Hematopoietic multipotent progenitor cell treated with erythropoietin and hydrocortisone succinate and interleukin-3 and kit ligand, for 6 days (in vitro differentiated cells): ENCODE measurements at places on chromosomes 16 and 17.

- DNase-seq = no peak
These were observed 61.5 kb upstream of the FBXO47 start for GRCh38 chr17:39028690-39029089.

- DNase-seq = no peak
These were observed 27.2 kb downstream of the RPH3AL start for GRCh38 chr17:325270-326009.

- peak; percentile 31 for DNase-seq
These were observed 79.5 kb downstream of the PMP22 start for GRCh38 chr17:15185625-15185991.

DNA sequence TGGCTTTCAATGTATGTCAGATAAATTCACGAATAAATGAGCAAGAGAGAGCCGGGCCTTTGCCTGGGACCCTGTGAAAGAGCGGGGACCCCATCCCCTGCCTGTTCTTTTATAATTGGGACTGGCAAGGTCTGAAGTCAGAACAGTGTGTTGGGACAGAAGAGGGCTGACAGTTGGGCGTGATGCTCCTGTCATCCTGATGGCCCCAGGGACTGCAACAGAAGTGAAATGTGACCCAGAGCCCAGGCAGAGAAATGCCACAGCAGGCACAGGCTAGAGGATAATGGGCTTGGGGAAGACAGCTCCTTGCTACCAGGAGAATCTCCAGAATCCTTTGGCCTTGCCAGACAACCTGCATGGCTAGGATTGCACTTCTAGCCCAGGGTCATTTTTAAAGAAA, 37.9 kb downstream of the GSG1L start:
- DNase-seq = no peak

GRCh38 chr16:75265911-75266701, 14.7 kb upstream of the BCAR1 start:
- DNase-seq = peak; percentile 66

- peak; percentile 90 for DNase-seq
These were observed 6.9 kb upstream of the CES3 start for GRCh38 chr16:66954097-66954659.

DNA sequence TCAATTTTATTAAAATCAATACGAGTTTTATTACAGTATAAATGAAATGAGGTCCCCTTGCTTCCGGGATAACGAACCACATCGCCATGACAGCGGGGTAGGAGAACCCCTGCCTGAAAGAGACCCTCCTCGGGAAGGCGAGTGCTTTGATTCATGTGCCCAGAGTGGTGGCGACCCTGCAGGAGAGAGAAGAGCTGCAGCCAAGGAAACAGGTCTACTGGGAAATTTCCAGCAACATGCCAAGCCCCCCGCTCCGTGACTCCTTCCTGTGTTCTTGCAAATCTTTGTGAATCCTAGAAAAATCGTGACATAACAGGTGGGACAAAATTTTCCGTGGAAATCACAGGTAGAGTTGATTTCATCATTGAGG, 162.5 kb downstream of the WSCD1 start:
- no peak for DNase-seq

- no peak for DNase-seq
These were observed 79.0 kb upstream of the CDH11 start for GRCh38 chr16:65200857-65201256.

- no peak for DNase-seq
These were observed 32.2 kb downstream of the ELAC2 start for GRCh38 chr17:12985431-12986293.

DNA sequence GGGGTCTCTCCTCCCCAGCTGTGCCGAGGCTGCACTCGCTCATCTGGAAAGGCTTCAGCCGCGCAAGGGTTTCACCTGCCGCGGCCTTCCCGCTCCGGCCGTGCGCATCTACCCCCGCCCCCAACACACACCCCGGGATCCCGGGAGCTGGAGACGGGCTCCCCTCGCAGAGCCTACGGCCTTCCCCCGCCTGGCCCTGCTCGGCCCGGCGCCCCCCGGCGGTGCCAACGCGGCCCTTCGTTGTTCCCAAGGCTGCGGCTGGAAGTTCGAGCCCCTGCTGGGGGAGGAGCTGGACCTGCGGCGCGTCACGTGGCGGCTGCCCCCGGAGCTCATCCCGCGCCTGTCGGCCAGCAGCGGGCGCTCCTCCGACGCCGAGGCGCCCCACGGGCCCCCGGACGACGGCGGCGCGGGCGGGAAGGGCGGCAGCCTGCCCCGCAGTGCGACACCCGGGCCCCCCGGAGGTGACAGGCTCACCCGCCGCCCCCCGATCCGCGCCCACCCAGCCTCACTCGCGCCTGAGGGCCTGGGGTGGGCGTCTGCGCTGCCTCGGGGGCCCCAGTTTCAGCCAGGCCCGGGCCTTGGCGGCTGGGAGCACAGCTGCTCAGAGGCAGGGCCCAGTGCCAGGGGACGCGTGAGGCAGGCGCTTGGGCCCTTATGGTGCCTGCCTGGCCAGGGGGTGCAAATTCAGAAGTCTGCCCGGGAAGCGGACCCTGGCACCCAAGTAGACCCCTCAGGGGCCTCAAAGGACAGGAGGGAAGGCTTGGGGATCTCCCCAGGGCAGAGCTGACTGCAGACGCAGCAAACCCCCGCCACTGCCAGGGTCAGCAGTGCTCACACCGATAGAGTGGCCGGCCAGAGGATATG, 11.2 kb downstream of the GALK1 start:
- DNase-seq = peak; percentile 84

DNA sequence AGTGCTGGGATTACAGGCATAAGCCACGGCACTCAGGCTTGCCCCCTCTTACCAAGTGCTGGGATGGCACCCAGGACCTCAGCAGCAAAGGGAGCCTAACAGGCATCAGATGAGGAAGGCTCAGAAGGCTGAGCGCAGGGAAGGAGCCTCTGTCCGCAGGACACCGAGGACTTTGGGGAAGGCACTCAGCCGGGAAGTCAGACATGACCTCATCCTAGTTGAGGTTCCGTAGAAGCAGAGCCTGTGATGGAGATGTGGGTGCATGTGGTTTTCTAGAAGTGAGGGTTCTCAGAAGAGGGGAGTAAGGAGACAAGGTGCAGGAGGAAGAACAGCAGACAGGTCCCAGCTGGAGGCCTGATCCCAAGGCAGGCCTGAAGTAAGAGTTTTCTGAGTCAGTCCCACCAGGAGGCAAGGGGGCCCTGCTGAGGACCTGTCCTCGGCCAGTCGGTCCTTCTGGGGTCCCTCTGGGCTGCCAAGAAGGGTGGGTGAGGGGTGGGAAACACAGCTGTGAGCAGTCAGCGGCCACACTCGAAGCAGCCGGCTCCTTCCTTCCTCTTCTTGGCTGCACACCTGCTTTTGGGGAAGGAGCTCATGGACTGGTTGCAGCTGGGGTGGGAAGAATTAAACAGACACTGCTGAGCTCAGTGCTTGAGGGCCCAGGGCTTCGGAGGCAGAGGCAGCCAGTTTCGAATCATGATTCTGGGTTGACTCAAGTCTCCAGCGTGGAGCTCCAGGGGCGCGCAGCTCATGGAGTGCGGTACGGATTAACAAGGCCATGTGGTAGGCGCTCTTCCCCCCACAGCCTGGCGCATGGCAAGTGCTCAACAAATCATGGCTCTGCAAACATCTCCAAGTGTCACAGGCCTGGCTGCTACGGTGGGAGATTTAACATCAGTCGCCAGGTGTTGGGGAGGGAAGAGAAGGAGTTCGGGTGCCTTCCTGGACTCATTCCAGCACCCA, 38.9 kb upstream of the SNN start:
- DNase-seq = peak; percentile 59

GRCh38 chr16:50441486-50442157, 72.8 kb upstream of the BRD7 start:
- no peak for DNase-seq

GRCh38 chr16:78100112-78100467, 636 bp downstream of the WWOX start:
- peak; percentile 79 for DNase-seq

DNA sequence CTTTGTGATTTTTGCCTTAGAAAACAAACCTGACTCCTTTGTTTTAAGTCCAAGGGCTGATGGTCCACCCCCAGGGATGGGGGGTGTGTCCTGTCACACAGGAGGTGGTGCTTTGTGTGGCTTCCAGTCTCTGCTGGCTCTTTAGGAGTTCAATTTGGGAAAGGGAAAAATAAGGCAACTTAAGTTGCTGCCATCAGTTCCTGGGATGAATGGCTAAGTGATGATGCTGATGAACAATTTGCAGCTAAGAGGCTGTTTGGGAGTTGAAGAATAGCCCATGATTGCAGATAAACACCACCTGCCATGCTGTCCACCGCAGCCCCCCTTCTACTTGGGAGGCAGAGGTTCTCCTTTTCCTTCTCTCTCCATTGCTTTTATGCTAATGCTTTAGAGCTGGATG, 40.2 kb downstream of the ARL4D start:
- DNase-seq = no peak

- DNase-seq = no peak
These were observed 253.3 kb downstream of the MAF start for GRCh38 chr16:79347277-79347676.

DNA sequence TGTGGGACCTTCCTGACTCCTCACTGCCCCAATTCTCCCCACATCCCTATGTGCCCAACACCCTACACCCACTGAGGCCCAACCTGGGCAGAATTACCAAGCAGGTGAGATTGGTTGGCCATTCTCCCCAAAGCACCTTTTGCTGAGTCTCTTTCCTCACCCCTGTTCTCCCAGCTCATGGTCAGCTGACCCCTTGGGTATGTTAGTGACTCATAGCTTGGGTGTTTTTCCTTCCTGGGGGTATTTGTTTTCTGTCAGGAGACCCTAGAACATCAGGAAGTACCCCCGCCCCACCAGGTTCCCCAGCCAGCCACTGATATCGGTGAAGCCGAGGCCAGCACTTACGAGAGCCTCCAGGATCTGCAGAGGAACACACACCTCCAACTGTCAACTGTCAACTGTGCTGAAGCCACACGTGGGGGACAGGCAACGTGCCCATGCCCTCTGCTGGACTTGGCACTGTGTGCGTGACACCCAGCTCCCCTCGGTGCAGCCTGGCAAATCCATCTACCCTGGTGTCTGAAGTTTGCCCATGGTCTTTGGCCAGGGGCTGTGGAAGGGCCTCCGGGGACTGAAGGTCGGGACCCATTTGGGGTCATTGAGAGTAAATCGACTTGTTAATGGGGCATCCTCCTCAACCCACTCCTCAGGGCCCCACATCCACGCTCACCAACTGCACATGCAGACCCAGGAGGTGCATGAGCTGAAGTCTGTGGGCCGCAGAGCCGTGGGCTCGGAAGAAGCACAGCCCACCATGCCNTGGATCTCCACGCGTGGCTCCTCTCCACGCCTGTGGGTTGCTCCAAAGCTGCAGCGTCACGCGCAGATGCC, 53.1 kb downstream of the METRNL start:
- DNase-seq = peak; percentile 45

- peak; percentile 84 for DNase-seq
These were observed 22.2 kb downstream of the SERPINF1 start for GRCh38 chr17:1783834-1784611.

- DNase-seq = peak; percentile 71
These were observed 140.0 kb downstream of the CHD9NB start for GRCh38 chr16:52912565-52913173.

DNA sequence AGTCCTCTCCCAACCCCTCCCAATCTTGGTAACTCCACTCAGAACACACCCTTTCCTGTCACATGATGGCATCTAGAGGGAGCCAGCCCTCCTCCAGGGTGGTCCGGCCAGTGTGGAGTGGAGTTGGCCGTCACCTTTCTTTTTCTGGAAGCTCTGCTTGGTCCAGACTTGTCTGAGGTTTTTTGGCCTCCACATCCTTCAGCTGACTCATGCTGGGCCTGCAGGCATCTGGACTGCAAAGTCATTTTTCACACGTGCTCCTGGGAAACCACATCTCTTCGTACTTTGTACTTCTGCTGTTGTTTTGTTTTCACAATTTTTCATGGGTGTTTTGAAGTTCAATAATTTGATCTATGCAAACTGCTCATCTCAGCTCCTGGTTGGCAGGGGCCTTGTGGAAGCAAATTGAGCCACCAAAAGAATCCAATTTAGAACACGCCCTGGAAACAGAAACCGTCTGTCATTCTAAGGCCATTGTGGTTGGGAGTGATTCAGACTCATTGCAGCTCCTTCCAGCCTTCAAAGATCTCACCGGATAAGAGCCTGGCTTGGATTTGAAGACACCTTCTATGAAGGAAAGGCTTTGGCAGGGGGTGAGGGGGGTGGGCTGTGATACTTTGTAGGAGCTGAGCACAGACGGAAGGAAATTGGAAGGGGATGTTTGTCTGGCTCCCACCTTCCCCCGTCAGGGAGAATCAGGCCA, 42.4 kb upstream of the NF1 start:
- DNase-seq = peak; percentile 56

DNA sequence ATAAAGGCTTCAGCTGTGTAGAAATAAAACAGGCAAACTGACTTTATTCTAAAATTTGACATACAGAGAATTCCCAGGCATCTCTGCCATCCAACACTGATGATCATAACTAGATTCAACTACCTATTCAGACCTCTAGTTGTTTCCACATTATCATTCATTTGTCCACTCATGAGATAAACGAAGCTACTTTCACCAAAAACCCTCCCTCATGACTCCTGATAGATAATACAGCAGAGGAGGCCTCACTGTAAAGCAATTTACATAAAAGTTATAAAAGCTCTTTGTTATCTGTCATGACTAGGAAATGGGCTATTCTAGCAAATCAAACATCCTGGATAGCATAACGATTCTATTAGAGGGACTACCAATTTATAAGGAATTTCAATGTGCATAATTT, 19.6 kb upstream of the RFFL start:
- no peak for DNase-seq

DNA sequence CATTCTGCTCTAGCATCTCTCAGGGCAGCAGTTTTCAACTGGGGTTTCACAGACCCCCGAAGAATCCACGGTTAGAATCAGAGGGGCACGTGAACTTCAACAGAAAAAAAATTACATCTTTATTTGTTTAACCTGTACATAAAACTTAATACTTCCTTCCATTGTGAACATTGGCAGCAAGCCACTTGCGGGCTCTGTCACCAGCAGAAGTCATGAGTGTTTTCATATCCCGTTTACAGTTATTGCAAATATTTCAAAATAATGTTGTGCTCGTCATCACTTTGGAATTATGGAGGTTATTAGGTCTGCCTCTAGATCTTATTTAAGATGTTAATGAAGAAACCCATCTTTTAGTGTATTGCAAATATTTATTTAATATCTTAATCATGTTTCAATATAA, 109.8 kb downstream of the SDR42E1 start:
- DNase-seq = no peak

DNA sequence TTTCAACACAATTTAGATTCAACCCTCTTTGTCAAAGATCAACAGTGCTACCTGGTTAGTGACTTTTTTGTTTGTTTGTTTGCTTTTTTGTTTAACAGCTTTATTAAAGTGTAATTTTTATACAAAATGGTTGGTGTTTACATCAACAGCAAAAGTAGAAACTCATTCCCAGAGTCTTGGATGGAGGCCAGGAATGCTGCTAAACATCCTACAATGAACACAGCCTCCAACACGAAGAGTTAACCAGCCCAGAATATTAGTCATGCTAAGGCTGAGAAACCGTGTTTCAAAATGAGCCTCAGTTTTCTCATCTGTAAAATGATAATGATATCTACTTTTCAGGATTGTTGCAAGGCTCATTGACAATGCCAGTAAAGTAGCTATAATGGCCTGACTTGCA, 211.0 kb upstream of the MAF start:
- DNase-seq = no peak
